ENCODE measurements at places on chromosomes 7 and 10.

- DNase-seq = peak; percentile 58
Observed at GRCh38 chr7:142459551-142459963, 201.7 kb upstream of the PRSS58 start.

DNA sequence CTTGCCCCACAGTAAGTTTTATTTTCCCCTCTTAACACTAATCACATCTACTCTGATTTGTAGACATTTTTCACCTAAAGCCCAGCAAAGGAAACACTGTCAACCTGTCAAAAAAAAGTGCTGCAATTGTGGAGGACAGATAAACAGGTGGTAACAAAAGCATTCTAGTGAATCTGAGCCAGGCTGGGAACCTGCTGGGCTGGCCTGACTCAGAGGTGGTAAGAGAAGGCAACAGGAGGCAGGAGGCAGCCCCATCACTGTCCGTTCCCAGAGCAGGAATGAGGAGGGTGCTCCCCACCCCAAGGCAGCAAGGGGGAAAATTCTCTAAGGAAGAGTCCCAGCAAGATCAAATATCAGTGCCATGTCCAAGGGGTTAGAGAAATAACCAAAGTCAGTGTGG, 19.5 kb upstream of the HERPUD2 start:
- DNase-seq = no peak

DNA sequence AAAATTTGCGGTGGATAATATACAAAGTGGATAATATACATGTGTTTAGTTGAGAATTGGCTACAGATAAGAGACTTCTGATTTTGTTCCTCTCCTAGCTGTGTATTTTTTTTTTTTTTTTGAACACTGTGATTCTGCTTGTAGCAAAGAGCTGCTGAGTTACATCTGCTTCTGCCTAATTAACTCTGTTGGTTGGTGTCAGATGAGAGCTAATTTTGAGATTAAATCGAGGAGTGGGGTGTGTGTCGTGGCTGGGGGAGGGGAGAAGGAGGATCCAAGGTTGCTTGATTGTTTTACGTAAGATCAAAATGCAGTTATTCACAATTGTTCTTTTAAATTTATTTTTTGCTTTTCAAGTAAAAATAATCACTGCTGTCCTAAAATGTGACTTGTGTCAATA, 11.3 kb downstream of the KAT6B start:
- DNase-seq = no peak

- DNase-seq = no peak
Observed at GRCh38 chr7:32316839-32317238, 173.3 kb downstream of the LSM5 start.
